ENCODE measurements at places on chromosomes 1 and 21. TPM values are rescaled to one million over a fixed set of nuclear protein-coding genes. Genes with fewer than 3 reads are reported as not detected.

Gene ACADM
- 65.3 TPM for total RNA-seq

Gene VANGL2
- total RNA-seq = 7.1 TPM

Gene OR10J1
- total RNA-seq = not detected

Gene CRYAA
- not detected for total RNA-seq

- no peaks in the 10 kb centered on the region for H3K36me3 ChIP-seq
- H3K27me3 ChIP-seq = no peaks in the 10 kb centered on the region
- peak; percentile 45 for DNase-seq
- peak overlapping the region; percentile 30 for H3K27ac ChIP-seq
- H3K4me3 ChIP-seq = no peak overlapping the region
- H3K4me1 ChIP-seq = peaks cover 18% of the 10 kb centered on the region
These were observed 30.1 kb downstream of the DOP1B start for GRCh38 chr21:36186506-36187399.

DNA sequence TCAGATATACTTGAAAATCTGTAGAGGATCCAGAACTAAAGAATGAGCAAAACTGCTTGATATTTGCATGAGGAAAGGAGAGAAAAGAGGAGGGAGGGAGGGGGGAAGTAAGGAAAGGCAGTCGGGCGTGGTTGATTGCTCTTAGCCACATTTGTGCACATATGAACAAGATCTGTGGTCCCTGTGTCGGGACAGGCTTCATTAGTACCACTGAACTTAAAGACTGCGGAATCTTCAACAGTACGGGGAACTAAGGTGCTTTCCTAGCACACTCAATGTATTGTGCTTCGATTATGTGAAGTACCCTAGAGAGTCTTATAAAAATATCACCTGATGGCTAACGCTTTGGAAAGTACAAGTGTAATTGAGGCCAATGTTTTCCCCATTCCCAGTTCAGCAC, 59.9 kb downstream of the ZBTB18 start:
- H3K27ac ChIP-seq = no peak overlapping the region
- H3K4me1 ChIP-seq = no peaks in the 10 kb centered on the region
- no peak overlapping the region for H3K4me3 ChIP-seq

- no peak overlapping the region for H3K4me3 ChIP-seq
- peaks cover 48% of the 10 kb centered on the region for H3K36me3 ChIP-seq
- no peaks in the 10 kb centered on the region for H3K27me3 ChIP-seq
- no peak overlapping the region for H3K27ac ChIP-seq
- H3K4me1 ChIP-seq = no peaks in the 10 kb centered on the region
These were observed 12.0 kb downstream of the MDM4 start for GRCh38 chr1:204528241-204528640.

GRCh38 chr21:35646606-35647005, 413.7 kb downstream of the SETD4 start:
- H3K27ac ChIP-seq = no peak overlapping the region
- no peaks in the 10 kb centered on the region for H3K4me1 ChIP-seq
- H3K27me3 ChIP-seq = no peaks in the 10 kb centered on the region
- no peak for DNase-seq

DNA sequence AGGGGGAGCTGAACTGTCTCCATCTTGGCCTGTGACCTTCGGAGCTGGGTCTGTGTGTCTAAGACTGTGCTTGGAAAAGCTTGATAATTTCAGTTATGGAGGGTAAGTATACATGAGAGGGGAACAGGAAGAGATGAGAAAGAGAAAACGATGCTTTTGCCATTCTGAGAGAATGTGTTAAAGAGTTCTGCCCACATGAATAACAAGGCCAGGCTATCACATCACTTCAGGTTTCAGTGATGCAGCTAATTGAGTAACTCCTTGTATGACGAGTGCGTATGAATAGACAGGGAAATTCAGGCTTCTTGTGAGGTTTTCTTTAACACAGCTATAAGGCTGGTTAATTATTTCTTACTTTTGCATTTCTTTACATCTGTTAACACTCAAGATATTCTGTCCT, 81.0 kb downstream of the PLPPR5 start:
- H3K36me3 ChIP-seq = no peaks in the 10 kb centered on the region
- no peaks in the 10 kb centered on the region for H3K27me3 ChIP-seq
- no peak for DNase-seq
- H3K27ac ChIP-seq = no peak overlapping the region
- no peak overlapping the region for H3K4me3 ChIP-seq

DNA sequence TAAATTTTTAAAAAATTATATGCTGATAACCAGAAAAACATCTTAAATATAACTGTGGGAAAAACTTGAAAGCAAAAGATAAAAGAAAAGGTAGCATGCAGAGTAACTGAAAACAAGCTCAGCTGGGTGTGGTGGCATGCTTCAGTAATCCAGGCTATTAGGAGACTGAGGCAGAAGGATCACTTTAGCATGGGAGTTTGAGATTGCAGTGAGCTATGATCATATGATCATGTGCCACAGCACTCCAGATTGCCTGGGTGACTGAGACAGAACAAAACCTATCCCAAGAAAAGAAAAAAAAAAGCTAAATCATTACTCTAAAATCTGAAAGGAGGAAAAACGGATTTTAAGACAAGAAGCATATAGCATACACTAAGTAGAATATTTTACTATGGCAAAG, 1624.0 kb downstream of the AMY1C start:
- no peaks in the 10 kb centered on the region for H3K27me3 ChIP-seq
- no peak for DNase-seq
- no peak overlapping the region for H3K4me3 ChIP-seq
- H3K27ac ChIP-seq = no peak overlapping the region

- no peak overlapping the region for H3K27ac ChIP-seq
- no peak overlapping the region for H3K4me3 ChIP-seq
- H3K27me3 ChIP-seq = no peaks in the 10 kb centered on the region
- H3K36me3 ChIP-seq = no peaks in the 10 kb centered on the region
These were observed 98.2 kb downstream of the PCBP3 start for GRCh38 chr21:45741691-45742090.

DNA sequence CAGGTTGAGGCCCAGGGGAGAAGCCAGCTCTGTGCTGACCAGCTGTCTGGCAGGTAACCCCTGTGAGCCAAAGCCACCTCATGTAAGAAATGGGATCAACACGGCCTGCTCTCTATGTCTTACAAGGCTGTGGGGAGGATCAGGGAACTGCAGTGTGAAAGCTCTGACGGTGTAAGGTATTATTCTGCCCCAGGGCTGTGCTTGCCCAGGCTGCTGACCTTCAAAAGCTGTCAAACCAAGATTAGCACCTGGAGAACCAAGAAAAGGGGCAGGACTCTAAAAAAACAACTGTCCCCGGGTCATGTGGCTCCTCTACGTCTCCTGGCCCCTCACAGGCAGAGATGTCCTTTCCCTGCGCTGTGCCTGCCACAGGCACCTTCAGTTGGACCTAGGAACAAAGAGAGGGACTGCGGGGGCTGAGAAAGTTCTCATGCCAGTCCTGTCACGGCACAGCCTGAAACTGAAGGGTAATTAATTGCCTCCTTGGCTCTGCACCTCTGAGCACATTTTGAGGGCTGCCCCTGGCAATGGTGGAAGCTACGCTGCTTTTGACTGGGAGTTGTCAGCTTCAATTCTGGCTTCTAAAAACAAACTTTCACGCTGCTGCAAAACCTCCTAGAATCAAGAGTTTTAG, 77.6 kb downstream of the PGBD5 start:
- H3K36me3 ChIP-seq = no peaks in the 10 kb centered on the region
- H3K27me3 ChIP-seq = no peaks in the 10 kb centered on the region
- no peaks in the 10 kb centered on the region for H3K4me1 ChIP-seq
- DNase-seq = no peak

DNA sequence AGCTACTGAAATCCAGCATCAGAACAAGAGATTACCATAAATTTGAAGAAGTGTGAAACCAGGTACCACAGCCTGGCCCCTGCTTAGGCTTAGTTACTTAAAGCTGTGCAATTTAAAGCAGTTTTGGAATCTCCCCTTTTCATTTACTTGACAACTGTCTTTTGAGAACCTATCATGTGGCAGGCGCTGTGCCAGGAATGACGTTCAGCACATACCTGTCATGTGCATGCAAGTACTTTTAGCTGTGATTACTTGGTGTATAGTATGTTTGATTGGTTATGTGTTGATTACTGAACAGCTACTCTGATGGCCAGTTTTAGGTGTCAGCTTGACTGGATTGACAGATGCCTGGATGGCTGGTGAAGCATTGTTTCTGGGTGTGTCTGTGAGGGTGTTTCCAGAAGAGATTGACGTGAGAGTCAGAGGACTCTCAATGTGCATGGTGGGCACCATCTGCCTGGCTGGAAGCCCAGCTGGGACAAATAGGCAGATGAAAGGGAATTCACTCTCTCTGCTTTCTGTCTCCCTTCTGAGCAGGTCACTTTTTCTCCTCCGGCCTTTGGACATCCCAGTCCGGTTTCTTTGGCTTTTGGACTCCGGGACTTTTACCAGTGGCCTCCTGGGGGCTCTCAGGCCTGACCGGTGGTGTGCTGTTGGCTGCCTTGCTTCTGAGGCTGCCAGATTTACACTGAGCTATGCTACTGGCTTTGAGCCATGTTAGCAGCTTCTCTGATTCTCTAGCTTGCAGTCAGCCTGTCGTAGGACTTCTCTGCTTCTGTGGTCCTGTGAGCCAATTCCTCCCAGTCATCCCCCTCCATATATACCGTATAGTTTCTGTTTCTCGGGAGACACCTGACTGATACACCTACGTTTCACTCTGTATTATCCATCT, 178.0 kb downstream of the RYR2 start:
- no peaks in the 10 kb centered on the region for H3K36me3 ChIP-seq
- no peaks in the 10 kb centered on the region for H3K27me3 ChIP-seq
- peak; percentile 85 for DNase-seq
- H3K4me3 ChIP-seq = no peak overlapping the region
- peaks cover 12% of the 10 kb centered on the region for H3K4me1 ChIP-seq

- H3K4me3 ChIP-seq = peak overlapping the region; percentile 68
- peak overlapping the region; percentile 93 for H3K27ac ChIP-seq
- H3K27me3 ChIP-seq = no peaks in the 10 kb centered on the region
These were observed 32.9 kb upstream of the JUN start for GRCh38 chr1:58816747-58817221.

DNA sequence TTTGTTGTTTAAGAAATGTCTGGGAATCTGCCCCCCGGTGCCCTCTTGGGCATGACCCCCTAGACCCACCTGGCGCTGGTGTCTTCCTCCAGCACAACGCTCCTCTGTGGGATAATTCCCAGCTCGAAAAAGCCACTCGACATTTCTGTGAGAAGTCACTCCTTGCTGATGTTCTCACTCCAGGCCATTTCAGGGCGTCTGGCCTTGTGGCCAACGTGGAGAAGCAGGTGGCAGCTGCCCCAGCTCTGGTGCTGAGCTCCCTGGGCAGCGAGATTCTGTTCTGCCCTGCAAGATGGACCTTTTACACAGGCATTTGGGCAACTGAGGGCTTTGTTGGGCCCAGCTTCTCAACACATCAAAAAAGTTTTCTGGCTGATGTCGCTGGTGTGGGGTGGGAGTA, 147.7 kb upstream of the WNT4 start:
- no peaks in the 10 kb centered on the region for H3K4me1 ChIP-seq
- DNase-seq = no peak
- H3K27ac ChIP-seq = no peak overlapping the region
- H3K4me3 ChIP-seq = no peak overlapping the region
- no peaks in the 10 kb centered on the region for H3K36me3 ChIP-seq
- no peaks in the 10 kb centered on the region for H3K27me3 ChIP-seq

- H3K4me1 ChIP-seq = peaks cover 77% of the 10 kb centered on the region
- H3K27me3 ChIP-seq = no peaks in the 10 kb centered on the region
- DNase-seq = no peak
- no peak overlapping the region for H3K27ac ChIP-seq
These were observed 54.9 kb downstream of the ACBD3 start for GRCh38 chr1:226131639-226132038.

- no peak for DNase-seq
- no peaks in the 10 kb centered on the region for H3K4me1 ChIP-seq
- H3K4me3 ChIP-seq = no peak overlapping the region
- H3K36me3 ChIP-seq = peaks cover 88% of the 10 kb centered on the region
These were observed 16.2 kb downstream of the CHRNB2 start for GRCh38 chr1:154583773-154584172.
